Left cardiac atrium (tissue), 4 donors: ENCODE measurements at places on chromosomes 12 and 14.

GRCh38 chr12:45575823-45576475 is 153.6 kb upstream of the ARID2 start:
- no peak for DNase-seq

DNA sequence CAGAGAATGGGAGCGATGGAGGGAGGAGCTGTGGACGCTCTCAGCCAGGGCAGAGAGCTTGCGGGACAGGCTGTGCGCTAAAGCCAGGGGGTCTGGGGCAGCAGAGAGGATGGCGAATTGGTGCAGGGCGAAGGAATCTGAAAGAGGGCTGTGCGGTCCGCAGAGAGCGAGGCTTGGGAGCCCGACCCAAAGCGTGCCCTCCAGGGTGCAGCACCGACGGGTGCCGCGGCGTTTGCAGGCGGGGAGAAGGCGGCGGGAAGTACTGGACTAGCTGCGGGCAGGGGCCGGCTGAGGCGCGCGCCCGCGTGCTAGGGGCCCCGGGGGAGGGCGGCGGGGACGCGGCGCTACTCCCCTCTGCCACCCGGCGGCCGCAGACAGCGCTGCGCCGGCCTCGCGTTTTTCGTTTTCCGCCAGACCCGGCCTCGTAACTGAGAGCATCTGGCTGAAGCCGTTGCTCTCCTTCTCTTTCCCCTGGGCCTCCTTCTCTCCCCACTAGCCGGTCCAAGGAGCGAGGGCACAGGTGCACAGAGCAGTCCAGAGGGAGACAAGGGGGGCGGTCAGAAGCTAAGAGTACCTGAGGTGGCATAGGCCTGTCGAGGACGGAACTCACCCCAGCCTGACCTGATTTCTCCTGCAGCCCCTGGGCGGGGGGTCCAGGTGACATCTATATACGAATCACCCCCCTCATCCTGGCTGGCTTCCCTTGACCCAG is 24.9 kb downstream of the SLC6A12 start:
- peak; percentile 50 for DNase-seq

- DNase-seq, result peak; percentile 38
Observed at GRCh38 chr14:100586403-100587085, 673 bp downstream of the BEGAIN start.

GRCh38 chr14:90965765-90966164 is 94.7 kb downstream of the RPS6KA5 start:
- no peak for DNase-seq

DNA sequence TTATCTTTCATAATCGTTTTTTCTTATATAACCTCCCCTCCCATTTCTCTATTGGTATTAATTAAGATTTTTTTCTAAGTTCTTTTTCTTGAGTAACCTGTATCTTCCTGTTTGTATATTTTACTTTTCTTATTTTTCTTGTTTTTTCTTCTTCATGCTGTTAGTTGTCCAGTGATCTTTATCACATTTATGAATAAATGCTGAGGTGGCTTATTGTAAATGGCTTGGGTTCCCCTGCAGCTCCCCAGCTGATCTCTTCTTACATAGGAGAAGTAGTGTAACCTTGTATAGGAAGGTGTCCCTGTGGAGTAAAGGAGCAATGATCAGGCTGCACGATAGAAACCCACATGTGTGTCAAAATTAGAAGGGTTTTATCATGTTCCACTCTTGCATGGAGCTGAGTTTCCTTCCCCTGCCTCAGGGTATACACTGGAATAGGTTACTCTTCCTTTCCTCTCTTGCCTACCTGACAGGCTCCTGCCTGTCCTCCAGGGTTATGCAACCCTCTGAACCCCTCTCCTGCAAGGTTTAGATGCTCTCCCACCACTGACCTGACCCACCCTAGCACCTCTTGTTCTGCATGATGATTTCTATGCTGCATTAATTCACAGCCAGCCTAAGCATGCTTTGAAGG is 334.8 kb upstream of the RGS6 start:
- DNase-seq, result no peak

GRCh38 chr12:62700091-62700880 is 233.7 kb downstream of the MON2 start:
- no peak for DNase-seq

GRCh38 chr14:74569806-74570591 is 42.0 kb downstream of the LTBP2 start:
- DNase-seq, result no peak

DNA sequence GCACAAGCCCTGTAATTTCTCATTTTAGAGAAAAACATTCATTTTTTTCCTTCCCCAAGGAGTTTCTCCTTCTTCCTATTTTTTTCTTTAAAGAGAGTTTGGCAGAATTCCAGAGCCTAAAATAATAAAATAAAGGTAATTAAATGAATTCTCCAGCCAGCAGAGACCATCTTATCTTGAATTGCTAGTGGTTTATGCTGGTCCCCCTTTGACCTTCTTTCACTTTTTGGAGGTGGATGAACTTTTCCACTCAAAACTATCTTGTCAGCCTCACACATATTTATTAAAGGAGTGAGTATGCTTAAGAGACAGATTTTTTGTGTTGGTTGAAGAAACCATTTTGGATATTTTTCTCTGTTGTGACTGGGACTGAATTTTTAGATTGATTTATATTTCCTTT is 47.6 kb downstream of the ADIPOR2 start:
- DNase-seq, result no peak

DNA sequence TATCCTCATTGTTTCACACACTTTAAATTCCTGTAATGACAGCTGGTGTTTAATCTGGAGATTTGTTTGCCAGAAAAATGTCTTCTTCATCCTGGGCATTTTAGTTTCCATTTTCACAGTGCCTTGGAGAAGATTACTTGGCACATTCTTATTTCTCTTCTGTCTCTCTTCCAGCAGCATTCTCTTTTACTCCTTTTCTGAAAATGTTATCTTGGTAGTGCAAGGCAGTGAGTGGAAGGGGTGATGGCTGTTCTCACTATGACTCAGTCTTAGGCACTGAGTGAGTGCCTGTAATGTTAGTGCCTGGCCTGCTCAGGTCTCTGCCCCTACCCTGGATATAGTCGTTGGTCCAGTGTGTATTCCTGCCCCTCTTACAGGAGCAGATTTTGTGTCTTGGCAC is 13.1 kb downstream of the CLECL1 start:
- DNase-seq, result no peak

- no peak for DNase-seq
Observed at GRCh38 chr14:51593397-51593796, 58.3 kb upstream of the FRMD6 start.

DNA sequence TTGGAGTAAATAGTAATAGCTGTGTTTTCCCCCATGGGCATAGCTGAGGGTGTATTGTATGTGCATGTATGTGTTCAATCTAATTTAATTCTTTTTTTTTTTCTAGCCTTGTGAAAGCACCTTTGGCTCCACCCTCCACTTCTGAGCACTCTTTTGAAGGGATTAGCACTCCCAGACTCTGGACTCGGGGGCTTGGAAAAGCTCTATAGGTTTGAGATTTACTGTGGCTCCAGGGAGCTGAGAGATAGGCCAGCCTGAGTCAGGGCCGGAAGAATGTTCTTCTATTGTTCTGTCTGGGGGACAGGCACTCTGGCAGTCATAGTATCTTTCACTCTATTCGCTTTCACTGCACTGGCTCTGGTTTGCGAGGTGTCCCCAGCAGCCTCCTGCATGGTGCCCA is 540.0 kb upstream of the TBX3 start:
- no peak for DNase-seq

- no peak for DNase-seq
Observed at GRCh38 chr12:14153803-14154202, 172.4 kb upstream of the GRIN2B start.

GRCh38 chr12:120965534-120966091 is 12.7 kb upstream of the HNF1A start:
- no peak for DNase-seq

DNA sequence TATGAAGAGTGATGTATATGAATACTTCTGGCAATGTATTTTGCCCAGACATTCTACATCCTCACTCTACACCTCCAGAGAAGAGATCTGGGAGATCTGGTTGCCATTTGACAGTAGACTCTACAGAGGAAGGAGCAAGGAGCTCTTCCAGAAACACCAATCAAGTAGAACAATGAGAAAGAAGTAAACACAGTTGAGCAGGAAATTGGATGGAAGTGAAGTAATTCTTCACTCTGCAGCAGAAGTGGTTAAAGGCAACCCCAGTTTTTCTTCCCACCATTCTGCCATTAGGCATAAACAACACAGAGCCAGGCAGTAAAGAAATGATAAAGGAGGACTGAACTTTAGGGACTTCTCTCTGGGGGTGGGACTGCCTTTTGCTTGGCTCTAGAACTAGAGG is 48.5 kb upstream of the PRICKLE1 start:
- no peak for DNase-seq
